ENCODE measurements at places on chromosomes 11 and 22.

GRCh38 chr11:101305496-101305895, 175.9 kb upstream of the PGR start:
- no peak for DNase-seq

DNA sequence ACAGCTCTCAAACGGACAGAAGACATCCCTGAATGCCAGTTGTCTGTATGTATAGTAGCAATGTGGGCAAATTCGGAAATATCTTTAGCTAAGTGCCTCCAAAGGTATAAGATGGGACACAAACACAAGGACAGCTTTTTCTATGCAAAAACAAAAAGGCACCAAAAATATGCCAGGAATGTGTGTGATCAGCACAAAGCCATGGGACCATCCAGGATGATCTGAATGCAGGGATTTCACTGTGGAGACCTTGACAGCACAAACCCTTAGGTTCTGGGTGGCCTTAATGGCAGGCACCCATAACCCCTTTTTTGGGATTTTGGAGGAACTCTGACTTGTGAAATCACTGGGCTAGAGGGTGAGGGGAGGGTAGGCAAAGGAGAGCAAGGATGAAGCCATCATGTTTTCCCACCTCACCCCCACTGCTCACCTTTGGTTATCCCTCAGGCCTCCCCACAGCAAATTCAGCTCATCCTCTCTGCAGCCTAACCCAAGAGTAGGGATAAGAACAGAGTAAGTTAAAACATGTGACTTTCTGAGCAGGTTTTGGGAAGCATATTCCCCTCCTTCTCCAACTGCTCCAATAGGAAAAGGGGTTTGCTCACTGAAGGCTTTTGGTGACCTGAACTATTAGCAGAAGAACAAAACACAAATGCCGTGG, 154.6 kb downstream of the SNX19 start:
- no peak for DNase-seq

DNA sequence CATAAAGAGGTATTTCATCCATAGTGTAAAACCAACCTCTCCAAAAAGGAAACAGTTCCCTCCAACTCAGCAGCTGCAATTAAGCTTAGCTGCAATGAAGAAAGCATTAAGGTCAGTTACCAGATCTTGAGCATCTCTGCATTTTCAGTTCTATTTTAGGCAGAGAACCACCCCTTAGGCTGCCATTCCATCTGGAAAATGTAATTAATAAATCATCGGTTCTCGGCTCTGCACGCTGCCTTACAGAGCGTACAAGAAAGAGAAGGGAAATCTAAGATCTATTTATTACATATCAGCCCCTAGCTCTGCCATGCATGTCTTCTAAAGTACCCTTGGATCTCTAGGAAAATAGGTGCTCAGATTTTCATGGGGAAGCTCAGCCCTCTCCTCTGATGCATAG, 71.5 kb downstream of the RCN1 start:
- no peak for DNase-seq

DNA sequence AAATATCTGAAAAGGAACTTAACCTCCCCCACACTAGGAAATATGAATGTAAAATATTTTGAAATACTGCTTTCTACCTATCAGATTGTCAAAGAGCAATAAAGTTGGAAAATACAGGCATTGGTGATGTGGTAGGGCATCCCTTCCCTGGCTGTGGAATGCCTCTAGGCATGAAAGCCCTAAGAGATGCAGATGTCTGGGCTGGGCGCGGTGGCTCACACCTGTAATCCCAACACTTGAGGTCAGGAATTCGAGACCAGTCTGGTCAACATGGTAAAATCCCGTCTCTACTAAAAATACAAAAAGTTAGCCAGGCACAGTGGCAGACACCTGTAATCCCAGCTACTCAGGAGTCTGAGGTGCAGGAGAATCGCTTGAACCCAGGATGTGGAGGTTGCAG, 22.0 kb downstream of the ARAP1 start:
- no peak for DNase-seq

- DNase-seq: no peak
Measured at GRCh38 chr11:1460986-1461825, 25.4 kb downstream of the MOB2 start.

DNA sequence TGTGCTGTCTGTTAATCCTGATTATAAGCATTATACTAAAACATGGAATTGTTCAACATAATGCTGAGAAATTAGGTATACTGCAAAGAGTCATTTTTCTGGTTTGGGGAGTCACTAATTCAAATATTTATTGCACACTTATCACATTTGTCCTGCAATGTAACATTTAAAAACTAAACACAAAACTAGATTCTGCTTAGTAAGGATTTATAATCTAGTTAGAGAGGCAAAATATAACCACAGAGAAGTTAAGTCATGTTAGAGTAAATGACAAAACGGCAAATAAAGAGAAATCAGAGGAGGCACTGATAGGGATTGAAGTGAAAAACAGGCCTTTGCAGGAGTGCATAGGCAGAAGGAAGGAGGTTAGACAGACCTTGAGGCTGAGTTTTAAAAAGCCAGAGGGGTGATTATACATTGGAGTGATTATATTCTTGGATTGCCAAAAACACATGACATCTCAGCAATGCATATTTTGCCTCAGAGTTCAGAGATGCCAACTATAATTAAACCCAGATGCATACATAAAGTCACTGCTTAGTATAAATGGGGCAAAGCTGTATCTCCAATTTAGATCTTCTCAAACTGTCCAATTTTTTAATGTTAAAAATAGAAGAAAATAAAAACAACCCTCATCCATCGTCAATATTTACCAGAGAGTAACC, 49.7 kb downstream of the CCDC34 start:
- peak; percentile 60 for DNase-seq
